ENCODE measurements at places on chromosomes 16 and 17.
A peak's percentile ranks its signal among the peaks of the same experiment; 100 is the strongest.

GRCh38 chr16:10080051-10080772 is 102.0 kb downstream of the GRIN2A start:
- no peak for DNase-seq

- DNase-seq, result no peak
Observed at GRCh38 chr17:33583518-33584417, 290.7 kb upstream of the ASIC2 start.

- no peak for DNase-seq
Observed at GRCh38 chr16:70767377-70768202, 33.4 kb downstream of the VAC14 start.

DNA sequence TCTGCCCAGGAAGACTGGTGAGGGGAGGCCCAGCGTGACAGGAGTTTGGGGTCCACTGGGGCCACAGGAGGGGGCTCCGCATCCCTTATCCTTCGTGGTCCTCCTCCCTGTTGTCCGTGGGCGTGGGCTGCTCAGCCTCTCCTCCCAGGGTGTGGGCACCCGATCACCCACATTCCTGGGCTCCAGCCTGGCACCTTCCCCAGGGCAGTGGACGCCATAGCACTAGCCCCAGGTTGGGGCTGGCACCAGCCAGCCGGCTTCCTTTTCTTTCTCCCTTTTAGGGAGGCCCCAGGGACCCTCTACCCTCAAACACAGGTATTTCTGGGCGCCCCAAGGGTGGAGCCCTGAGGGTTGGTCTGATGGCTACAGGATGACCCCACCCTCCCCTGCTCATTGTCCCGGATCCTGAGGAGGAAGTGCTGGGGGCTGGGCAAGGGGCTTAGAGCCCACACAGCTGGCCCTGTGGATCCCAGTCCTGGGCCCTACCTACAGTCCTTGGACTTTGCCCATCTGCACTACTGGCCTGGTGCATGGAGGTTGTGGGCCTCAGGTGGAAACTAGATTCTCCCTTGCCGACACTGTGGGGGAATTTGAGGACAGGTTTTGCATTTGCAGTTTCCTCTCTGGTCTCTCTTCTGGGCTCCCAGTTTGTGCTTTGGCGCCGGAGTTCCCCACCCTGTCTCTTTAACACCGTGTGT is 1.1 kb downstream of the KIF1C start:
- DNase-seq, result no peak

GRCh38 chr16:73412416-73412815 is 364.5 kb upstream of the ZFHX3 start:
- DNase-seq, result no peak

DNA sequence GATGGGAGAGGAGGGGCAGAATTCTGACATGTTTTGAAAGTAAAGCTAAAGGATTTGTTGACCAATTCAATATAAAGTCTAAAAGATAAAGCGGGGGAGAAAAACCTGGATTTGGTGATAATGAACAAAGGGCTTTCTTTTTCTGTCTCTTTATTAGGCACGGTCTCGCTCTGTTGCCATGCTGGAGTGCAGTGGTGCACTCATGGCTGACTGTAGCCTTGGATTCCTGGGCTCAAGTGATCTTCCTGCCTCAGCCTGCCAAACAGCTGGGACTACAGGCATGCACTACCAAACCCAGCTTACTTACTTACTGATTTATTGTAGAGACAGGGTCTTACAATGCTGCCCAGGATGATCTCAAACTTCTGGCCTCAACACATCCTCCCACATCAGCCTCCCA is 7.5 kb downstream of the CDR2 start:
- no peak for DNase-seq

DNA sequence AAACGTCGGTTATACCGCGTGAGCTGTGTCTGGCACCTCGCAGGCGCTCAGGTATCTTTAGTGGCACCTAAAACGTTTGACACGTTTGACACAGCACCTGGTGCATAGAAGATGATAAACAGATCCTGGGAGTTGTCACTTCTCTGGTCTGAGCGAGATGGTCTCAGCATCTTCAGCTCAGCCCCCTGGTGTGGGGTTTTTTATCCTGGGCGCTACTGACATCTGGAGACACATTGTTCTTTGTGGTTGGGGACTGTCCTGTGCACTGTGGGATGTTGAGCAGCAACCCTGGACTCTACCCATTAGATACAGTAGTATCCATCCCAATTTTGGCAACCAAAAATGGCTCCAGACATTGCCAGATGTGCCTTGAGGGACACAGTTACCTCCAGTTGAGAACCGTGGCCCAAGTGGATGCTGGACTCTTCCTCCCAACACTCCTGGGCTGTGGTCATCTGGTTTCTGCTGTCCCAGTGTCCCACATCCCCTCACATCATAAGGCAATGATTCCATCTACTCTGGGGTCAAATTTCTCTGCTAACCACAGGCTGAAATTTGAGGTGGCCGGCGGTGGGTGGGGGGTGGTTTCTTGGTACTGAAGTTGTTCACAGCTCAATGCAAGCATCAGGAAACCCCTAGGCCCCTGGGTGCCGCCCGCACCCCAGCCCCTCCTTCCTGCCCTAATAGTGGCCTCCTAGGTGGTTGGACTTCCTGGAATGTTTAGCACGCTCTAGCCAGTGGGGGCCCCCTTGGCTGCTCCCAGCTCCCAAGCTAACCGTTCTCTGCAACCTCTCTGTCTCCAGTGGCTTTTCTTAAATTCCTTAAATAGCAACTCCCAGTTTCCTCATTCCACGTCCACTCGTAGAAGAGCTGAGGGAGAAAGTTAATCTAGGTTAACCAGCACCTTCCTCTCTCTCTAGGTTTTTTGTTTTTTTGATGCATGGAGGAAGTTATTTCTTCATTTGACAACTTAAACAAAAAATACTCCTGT is 124.8 kb downstream of the ABCC1 start:
- no peak for DNase-seq

GRCh38 chr17:82235775-82236141 is 6.9 kb downstream of the SLC16A3 start:
- no peak for DNase-seq

DNA sequence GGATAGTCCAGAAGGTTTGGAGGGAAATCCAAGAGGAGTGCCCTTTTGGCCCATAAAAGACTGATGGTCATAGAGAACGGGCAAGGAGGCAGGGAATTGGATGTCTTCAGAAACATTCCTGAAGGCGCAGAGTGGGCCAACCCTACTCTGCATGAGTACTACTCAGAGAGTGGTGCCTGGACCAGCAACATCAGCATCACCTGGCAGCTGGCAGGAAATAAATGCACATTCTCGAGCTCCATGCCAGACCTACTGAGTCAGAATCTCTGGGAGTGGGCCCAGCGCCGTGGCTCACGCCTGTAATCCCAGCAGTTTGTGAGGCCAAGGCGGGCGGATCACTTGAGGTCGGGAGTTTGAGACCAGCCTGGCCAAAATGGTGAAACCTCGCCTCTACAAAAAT is 27.1 kb upstream of the SLC39A11 start:
- DNase-seq, result no peak

- no peak for DNase-seq
Observed at GRCh38 chr16:3835089-3835602, 45.4 kb downstream of the CREBBP start.

GRCh38 chr17:37490022-37490587 is 414 bp downstream of the DUSP14 start:
- DNase-seq, result peak; percentile 78

DNA sequence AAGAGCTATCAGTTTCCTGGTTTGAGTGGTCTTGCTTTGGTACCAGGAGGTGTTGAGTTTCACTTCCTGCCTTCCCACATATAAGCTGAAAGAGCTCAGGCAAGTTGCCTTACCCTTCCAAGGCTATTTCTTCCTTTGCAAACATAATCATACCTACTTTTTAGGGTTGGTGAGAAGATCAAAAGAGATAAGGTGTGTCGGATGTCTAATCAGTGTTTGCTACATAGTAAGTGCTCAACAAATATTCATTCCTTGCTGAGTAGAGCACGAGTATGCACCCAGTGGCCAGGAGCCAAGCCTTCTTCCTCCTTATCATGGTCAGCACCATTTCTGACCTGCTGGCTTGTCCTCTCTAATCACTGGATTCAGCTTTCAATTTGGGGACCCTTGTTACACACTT is 12.7 kb upstream of the TMEM98 start:
- DNase-seq, result no peak

DNA sequence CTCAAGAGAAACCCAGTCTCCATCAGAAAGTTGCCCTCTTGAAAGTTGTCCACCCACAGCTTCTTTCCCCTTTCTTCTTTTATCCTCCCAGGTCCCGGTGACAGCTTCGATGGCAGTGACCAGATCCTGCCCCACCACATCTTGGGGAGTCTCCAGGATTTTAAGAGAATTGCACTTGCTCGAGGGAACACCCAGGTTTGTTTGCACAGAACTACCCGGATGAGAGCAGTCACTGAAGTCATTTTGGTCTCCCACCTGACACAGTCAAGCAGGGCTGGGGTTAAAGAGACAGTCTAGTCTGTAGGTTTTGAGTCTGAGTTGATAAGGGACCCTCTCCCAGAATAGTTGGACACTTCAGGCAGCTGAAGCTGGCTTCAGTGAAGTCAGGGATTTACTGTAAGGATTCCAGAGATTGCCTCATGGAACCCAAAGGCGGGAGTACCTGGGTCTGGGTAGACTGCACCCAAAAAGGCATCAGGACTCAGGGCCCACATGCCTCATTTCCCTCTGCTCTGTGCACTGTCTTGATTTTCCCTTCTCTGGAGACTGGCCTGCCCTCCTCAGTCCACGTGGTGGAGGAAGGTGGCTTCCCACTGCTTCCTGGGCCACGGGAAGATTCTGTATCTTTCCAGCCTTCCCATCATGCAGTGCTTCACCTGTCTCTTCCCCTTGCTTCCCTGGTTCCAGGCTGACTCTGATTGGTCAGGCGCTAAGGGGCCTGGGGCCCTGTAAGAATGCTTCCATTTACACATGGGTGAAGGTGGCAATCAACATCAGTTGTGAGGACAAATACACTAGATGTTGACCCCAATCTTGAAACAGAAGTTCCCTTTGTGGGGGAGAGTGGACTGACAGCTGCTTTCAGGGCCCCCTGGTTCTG is 9.5 kb downstream of the MYCBPAP start:
- DNase-seq, result no peak

DNA sequence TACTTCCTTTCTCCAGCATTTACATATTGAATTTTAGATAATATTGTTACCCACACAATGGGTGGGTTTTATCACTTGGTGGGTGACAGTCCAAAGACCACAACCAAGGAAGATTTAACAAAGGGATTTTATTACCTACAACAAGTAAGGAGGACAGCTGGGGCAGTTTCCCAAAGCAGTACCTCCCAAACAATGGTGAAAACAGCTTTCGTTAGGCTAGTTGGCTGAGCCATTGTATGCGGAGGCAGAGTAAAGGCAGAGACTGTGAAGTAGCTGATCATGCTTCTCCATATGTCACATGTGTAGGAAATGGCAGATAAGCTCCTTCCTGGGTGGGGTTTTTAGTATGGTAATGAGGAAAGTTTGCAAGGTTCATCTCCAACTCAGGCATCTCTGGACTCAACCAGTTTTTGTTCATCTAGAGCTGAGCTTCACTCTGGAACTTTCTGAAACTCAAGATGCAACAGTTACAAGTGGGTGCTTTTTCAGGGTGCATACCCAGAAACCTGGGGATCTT is 104.3 kb upstream of the PSMD7 start:
- DNase-seq, result no peak

GRCh38 chr16:88719267-88719932 is 13.1 kb downstream of the CTU2 start:
- no peak for DNase-seq

DNA sequence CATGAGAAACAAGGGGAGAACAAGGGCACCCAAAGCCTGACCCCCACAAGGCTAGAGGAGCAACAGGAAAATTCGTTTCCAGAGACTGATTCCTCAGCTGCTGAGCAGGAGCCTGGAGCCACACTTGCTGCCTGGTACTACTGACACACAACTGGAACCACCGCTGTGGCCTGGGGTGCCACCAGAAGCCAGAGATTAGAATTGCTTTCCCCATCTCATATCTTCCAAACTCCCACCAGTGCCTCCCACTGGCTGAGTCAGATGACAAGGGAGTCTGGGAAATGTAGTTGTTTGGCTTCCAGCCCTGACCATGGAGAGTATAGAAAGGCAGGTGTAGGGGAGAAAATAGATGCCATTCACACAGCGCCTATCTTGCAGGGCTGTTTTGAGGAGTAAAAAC is 4.1 kb upstream of the TMEM11 start:
- peak; percentile 35 for DNase-seq

GRCh38 chr16:67027046-67027445 is 1.9 kb upstream of the CBFB start:
- DNase-seq, result no peak

DNA sequence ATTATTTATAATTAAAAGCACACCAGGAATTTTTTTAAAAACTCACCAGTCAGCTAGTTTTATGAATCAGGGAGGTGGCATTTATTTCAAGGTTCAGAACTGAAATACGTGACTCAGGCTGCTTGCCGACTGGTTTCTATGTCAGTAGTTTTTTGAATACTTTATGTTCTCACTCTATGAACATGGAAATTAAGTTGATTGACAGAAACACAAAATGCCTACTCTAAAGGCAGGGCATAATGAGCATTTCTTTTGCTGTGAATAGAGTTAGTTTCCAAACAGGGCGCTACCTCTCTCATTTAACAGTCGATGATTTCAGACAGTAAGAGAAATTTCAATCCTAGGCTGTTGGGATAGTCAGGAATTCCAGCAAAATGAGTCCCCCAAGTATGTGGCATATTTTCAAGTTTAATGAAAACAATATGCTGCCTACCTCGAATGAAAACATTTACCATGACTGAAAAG is 6.7 kb downstream of the HS3ST3B1 start:
- DNase-seq, result no peak

GRCh38 chr16:9115277-9115676 is 23.8 kb downstream of the HAPSTR1 start:
- DNase-seq, result no peak

DNA sequence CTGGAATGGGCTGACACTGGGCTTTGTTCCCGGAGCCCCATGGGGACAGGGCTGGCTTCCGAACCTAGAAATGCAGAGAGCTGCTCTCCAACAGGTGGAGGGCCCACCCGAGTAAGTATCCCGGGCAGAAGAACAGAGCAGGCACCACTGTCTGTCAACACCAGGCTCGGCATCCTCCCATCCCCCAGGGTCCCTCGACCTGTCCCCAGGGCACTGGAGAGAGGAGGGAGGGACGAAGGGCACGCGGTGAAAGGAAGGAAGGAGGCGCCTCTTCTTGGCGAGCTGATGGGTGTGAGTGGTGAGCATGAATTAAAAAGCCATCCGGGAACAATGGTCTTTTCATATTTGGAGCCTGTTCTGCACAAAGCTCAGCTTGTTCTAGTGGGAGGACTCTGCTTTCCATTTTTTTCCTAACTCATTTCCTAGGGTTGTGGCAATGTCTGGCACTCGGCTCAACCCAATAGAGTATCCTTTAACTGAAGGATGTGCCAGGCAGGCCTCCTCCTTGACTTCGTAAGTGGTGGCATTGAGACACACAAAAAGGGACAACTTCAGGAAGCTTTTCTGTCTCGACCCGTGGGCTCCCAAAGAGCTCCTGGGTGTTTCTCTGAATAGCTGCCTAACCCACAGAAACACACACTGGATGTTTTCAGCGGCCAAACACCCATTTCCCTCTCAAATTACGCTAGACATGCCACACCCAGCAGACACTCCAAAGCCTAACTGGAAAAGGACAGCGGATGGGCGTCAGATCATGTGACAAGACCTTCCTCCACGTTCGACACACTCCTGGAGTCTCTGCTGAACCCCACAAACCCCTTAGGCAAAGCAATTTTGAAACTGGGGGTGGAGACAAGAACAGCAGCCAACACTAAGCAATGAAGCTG is 47.7 kb downstream of the ZFHX3 start:
- DNase-seq, result no peak

All from stimulated activated CD4-positive, alpha-beta T cell treated with anti-CD3 and anti-CD28 coated beads, Interleukin-4, amount 100 ng/mL, for 4 hours (primary cell).